ENCODE measurements at places on chromosomes 7 and 10. TPM values are rescaled to one million over a fixed set of nuclear protein-coding genes. Genes with fewer than 3 reads are reported as not detected.

FFAR4 gene
- 0.52 TPM for total RNA-seq

LAMTOR4 gene
- 73.1 TPM for total RNA-seq

DPCD gene
- 20.4 TPM for total RNA-seq

SYPL1 gene
- total RNA-seq = 53.2 TPM

TFR2 gene
- total RNA-seq = 1.0 TPM

CFAP58 gene
- total RNA-seq = under 0.01 TPM

SLC35G1 gene
- 1.0 TPM for total RNA-seq

Measured in skeletal muscle tissue (tissue), 5 donors.